Mucosa of descending colon (tissue), 3 donors: ENCODE measurements at places on chromosomes 3 and 15.
A peak's percentile ranks its signal among the peaks of the same experiment; 100 is the strongest.

DNA sequence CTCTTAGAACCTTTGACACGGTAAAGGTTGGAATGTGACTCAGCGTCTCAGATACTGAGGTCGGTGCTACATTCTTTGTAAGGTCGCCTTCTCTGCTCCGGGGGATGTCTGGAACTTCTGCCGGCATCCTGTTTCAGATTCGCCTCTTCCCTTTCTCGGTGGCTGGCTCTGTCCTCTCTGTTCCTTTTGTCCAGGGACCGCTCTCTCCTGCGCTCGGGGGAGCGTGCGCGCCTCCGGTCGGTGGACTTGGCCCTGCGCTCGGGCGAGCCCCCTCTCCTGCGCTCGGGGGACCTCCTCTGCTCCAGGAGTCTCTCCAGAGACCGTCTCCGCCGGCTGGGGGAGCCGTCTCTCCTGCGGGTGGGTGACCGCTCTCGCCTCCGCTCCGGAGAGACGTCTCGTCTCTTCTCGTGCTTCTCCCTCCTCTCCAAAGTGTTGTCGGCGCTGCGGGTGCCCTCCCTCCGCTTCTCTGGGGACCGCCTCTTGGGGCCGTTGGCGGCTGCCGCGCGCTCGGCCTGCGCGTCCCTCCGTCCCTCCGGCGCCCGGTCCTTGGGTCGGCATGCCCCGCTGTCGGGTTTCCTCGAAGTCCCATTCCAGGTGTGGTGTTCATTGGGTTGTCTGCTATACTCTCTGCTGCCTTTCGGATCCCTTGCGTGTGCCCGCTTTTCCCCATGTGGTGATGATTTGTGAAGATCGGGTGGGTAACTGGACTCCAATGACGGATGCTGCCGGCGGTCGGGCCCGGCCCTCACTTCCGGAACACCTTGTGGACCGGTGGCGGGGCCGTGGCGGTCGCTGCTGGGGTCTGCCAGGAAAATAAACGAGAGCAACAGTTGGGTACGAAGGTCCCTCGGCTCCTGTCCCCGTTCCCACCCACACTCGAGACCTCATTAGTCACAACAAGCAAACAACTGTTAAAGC, 668.8 kb upstream of the ADAMTS9 start:
- DNase-seq, result no peak

DNA sequence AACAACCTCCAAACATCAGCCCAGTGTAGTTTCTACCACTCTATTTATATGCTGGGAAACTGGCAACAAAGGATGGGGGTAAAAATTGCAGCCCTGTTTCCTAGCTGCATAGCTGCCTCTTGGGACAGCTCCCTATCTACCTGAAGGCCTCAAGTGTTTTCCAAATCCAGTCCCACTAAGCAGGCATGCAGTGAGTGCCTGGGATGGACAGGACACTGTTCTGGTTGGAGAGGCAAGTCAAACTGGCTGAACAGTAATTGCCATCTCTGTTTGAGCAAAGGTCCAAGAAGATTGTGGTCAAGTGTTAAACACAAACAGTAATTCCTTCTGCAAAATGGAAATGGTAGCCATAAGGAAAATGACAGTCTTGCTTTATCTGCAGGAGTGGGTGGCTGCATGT, 125.4 kb downstream of the FMN1 start:
- DNase-seq, result no peak

DNA sequence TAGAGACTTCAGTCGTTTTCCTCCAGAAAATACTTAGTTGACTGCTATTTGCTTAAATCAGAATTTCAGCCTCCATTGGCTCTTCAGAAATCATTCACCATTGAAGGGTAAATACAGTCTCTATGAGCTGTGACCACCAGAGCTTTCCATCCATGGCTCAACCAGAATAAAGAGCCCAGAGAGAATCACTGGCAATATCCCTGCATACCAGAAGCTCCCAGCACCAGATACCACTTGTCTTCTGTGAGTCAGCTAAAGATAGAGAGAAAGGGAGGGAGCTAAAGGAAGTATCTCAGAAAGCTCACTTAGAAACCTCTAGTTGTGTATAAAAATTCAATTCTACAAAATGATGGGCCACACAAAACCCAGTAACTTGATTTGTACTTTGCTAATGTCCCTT, 115.2 kb upstream of the TMCO5A start:
- no peak for DNase-seq

DNA sequence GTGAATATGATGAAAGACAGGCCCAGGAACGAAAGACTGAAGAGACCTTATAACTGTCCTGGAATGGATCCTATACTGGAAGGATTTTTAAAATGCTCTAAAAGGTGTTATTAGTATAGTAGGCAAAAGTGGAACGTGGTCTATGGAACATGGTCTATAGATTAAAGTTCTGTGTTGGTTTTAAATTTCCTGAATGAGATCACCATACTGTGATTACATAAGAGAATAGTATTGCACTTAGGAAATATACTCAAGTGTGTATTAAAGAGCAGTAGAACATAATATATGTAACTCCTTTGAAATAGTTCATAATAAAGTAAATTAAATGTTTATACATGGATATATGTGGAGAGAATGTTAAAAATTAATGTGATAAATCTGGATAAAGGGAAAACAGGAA, 68.2 kb downstream of the SPRED1 start:
- DNase-seq, result no peak

GRCh38 chr3:58804914-58805313, 138.3 kb upstream of the FAM3D start:
- DNase-seq, result no peak

DNA sequence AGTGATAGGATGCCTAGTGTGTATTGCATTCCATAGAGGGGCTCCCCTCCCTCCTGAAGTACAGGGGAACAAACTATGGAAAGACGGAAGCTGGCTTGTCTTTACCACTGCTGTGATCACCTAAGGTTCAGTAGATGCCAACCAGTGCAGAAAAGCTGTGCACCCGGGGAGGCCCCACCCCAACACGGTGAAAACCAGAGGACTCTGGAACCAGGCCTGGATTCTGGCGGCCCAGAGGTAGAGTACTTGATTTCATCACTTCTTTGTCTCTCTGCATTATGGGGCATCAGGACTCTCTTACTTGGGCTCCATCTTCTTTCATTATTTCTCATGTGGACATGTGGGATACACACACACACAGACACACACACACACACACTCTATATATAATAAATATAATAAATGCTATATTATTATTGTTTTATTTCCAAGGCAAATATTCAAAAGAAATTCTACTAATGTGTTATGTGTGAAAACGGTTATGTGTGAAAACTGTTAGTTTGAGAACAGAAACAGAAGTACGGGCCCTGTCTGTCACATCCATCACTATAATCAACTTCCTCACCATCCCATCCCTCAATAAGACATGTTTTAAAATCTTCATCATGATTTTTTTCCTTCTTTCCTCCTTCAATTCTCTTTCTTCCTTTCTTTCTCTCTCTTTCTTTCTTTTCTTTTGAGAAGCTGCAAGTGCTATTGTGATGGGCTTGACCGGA, 152.4 kb upstream of the CMC1 start:
- DNase-seq, result no peak

- DNase-seq, result peak; percentile 46
Measured at GRCh38 chr3:30643763-30644462, 37.5 kb downstream of the TGFBR2 start.

DNA sequence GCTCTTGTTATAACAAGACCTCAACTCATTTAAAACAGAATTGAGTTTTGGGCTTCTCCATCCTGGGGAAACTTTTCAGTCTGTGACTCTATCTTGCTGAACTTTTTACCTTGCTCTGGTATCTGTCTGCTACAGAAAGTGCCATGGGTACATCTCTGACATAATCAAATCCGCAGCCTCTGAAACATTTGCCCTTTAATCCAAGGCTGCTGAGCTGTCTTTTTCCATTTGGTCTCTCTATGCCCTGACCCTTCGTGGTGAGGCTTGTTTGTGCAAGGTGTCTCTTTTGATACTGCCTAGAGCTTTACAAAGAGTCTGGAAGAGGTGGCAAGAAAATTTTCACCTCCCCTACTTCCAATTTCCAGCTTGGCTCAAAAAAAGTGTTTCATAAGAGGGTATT, 11.3 kb downstream of the TMEM108 start:
- DNase-seq, result no peak
